Activated CD4-positive, CD25-positive, alpha-beta regulatory T cell (primary cell): ENCODE measurements at places on chromosomes 2 and 18.

DNA sequence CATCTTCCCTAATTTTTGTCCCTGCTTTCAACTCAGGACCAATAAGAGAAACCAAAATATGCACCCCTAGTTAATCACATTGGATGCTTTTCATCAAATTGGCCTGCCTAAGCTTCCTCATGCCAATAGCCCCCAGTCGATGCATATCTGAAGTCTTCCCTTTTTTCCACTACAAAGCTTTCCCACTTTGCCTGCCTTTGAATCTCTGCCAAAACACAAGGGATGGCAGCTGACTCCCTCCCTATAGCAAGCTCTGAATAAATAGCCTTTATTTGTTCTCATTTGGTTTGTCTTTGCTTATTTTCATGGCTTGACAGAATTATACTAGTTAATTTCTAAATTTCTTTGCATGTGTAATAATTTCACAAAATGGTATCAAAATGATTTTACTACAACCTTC lies 621.2 kb downstream of the MBD2 start:
- DNase-seq = no peak

GRCh38 chr18:9001209-9001608 lies 101.3 kb upstream of the NDUFV2 start:
- DNase-seq = no peak

DNA sequence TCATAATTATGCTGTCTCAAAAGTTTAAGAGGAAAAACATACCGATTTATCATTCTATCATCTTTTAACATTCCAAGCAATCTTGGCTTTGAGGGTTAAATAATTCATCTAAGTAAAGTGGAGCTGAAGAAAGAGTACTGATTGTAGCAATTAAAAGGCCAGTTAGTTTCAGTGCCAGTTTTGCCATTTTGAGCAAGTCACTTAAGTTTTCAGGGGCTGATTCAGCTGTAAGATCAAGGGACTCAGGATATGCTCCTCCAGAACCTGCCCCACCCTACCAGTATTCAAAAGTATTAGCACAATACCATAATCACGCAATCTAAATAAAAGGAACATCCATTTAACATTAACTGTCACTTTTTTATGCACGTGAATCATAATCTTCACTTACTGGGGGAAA lies 1.9 kb downstream of the SS18 start:
- DNase-seq = no peak

GRCh38 chr2:16716024-16716423 lies 50.4 kb upstream of the CYRIA start:
- no peak for DNase-seq

- DNase-seq = no peak
These were observed 22.0 kb upstream of the IL1R2 start for GRCh38 chr2:101969723-101970122.

DNA sequence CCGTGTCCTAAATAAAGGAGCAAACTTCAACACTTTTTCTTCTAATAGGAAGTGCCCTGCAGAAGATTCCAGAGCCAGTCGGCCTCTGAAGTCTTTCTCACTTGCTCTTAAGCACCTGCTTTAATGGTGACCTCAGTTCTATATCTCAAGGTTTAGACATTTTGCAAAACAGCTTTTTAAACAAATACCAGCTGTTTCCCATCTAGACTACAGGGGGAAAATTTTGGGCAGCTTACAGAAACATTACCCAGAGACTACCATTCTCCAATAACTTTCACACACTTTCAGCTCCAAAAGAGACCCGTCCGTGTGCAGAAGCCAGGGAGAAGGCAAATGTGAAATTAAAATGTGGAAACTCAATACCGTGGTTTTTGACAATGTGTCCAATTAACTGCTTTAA lies 285.3 kb upstream of the CCDC68 start:
- DNase-seq = no peak

DNA sequence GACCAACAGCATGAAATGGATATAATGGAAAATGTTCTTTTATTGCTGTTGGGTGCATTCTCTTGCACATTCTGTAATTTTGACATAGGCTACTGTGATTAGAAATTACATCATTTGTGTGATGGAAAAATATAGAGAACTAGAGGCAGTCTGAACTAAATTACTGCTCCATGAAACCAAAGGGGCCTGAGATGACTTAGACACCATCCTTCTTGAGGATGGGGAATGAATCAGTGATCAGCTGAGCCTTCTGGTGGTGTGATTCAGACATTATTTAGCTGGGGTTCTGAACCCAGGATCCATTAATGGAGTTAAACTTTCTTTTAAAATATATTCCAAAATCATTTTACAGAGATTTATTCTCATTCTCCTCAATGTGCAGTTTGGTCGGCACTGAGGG lies 135.8 kb downstream of the LDLRAD4 start:
- no peak for DNase-seq

- DNase-seq = no peak
These were observed 69.6 kb downstream of the MDH1 start for GRCh38 chr2:63658176-63658968.

DNA sequence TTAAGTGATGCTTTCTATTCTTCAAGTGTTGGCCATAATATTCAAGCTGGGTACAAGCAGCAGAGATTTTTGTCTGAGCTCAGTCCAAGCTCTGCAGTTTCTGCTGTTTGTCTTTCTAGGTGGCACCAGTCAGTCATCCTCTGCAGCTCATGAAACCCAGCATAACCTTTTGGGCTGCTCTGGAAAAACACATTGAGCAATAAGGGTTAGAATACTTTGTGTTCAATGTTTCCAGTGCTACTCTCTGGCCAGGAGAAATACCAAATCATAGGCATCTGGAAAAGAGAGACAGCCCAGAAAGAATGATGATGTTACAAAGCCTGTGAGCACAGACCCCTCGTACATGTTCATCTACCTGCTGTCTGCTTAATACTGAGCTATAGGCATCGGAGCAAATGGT lies 19.5 kb upstream of the WIPF1 start:
- no peak for DNase-seq

GRCh38 chr18:57804557-57804956 lies 1.4 kb upstream of the ATP8B1 start:
- no peak for DNase-seq
